Eye (tissue), 1 donor: ENCODE measurements at places on chromosomes 5 and 9.
A peak's percentile ranks its signal among the peaks of the same experiment; 100 is the strongest.

- DNase-seq = peak; percentile 65
These were observed 3.4 kb downstream of the S1PR3 start for GRCh38 chr9:88994469-88995199.

DNA sequence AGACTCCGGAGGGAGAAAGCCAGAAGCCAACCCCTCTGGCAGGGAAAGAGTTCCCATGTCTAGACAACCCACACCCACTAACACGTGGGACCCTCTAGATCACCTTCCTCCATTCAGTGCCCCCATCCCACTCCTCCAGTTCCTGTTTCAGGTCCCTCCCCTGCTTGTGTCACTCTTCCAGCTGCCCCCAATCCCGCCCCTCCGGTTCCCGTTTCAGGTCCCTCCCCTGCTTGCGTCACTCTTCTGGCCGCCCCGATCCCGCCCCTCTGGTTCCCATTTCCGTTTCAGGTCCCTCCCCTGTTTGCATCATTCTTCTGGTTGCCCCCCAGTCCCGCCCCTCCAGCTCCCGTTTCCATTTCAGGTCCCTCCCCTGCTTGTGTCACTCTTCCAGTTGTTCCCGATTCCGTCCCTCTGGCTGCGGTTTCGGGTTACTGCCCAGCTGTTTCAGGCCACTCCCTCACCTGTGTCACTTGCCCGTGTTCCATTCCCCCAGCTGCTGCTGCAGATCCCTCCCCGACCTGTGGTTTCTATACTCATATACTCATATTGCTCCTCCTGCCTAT is 64.8 kb upstream of the RANBP6 start:
- peak; percentile 91 for DNase-seq

GRCh38 chr5:176396330-176396729 is 7.8 kb downstream of the HIGD2A start:
- DNase-seq = no peak

- no peak for DNase-seq
These were observed 82.6 kb upstream of the GAS1 start for GRCh38 chr9:87029905-87030304.

- DNase-seq = peak; percentile 90
These were observed 86.9 kb downstream of the NUDT12 start for GRCh38 chr5:103475629-103476240.

DNA sequence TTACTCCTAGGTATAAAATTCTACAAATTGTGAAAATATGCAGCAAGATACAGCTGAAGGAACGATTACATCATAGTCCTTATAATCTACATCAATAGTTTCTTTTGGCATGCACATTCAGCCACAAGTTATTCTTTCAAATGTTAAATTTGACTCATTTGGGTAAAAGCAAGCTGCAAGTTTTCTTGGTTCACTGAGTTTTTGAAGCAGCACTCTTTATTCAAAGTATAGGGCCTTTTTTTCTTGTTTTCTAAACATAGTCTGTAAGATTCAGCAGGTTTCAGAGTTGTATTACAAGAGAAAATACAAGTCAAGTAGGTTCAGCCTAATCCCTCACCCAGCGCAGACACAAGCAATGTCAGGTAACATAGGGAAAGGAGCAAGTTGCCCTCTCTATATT is 981.5 kb downstream of the PTPRD start:
- no peak for DNase-seq

DNA sequence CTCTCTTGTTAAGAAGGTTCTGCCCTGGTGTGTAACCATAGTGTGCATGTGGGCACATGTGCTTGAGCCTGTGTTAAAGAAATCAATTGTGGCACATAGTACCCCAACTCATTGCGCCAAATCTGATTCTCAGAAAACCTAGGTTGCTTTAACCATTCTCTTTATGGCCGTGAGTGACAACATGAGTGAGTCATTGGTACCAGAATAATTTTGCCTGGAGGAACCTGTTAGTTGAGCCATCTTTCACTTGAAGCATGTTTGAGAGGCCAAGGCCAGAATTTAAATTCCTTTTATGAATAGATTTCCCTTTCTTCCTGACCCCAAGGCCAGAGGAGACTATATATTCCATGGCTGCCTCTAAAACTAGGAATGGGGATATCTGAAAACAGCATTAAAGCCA is 35.2 kb upstream of the SLC36A2 start:
- no peak for DNase-seq

DNA sequence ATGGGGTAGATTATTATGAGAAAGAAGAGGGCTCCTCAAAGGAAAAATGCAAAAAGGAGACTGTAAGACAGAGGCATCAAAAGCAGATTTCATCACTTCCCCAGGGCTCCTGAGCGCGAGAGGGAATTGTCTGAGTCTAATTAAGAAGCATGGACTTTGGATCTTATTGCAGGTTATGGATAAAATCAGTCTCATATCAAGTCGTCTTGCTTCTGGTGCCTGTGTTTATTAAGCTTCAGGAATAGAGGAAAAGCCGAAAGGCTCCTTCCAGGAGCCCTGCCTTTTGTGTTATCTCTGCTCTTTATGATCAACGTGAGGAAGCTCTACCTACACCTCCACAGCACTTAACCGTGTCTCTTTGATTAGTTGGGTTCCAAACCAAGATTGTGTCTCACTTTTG is 25.0 kb upstream of the SEMA5A start:
- DNase-seq = no peak

DNA sequence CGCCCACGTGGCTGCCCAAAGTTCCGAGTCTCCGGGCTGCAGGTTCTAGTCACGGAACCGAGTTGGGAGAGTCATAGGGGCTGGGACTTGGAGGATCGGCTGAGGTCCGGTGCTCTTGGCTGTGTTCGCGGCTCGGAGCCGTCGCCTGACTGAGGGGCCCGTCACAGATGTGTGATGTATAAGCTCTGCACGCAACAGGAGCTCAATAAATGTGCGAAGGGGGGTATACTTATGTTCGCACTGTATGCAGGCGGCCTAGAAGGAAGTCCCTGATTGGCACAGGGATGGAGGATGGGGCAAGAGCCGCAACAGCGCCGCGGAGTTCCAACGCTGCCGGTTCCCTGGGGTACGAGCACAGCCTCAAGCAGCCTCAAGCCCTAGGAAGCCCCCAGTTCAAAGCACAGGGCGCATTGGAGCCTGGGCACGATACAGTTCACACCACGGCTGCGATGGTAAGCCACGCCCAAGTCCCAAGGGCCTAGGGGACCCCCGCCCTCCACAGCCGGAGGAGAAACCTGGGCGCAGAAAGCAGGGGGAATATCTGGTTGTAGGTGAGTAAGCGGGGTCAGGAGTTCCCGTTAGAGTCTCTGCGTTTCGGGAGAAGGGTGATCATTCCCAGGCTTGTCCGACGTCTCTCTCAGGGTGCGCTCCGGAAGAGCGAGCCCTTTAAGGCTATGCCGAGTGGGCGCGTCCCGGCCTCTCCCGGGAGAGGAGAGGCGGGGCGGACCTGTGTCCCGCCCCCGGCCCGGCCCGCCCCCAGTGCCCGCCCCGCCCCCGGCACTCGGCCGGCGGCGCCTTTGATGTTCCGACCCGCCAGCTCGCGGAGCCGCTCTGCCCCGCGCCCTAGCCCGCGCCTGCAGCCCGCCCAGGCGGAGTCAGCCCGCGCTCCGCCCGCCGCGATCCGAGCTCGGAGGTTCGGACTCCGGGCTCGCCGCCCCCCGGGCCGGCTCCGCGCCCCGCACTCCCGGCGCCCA is at the start of gene TCF7:
Gene TCF7, plus strand, starts transcription at position 780 of the 974 bp plus-strand sequence. CDS start 226 bp downstream, outside the sequence.
- DNase-seq = peak; percentile 91
